GM23338 (cell line): ENCODE measurements at places on chromosomes 6 and 20. TPM values are rescaled to one million over a fixed set of nuclear protein-coding genes. Genes with fewer than 3 reads are reported as not detected.

The SSTR4 gene
- not detected in 2 replicates for total RNA-seq

The KCNK5 gene
- 54.8 and 57.4 TPM in 2 replicates for total RNA-seq

The TRAPPC3L gene
- not detected in 2 replicates for total RNA-seq

The NELFE gene
- 64.0 and 69.0 TPM in 2 replicates for total RNA-seq
